ENCODE measurements at places on chromosomes 13 and 19.

DNA sequence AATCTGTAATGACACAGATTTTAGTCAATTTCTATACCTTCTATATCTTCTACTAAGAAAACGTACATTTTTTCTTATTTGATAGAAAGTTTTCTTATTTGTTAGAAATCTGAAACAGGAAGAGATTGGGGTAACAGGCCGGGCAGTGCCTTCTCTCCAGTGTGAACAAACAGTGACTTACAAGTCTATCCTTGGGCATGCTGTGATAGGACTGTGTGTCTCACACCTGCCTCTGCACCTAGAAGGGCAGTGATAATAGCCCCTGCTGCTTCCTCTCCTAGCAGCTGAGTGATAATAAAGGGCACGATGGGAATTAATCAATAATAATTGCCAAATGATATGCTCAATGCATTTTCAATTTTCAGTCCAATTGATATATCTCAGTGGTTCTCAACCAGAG, 1.4 kb downstream of the TMEM272 start:
- no peak for DNase-seq

- DNase-seq = no peak
These were observed 6.1 kb downstream of the IL4I1 start for GRCh38 chr19:49890349-49891311.

DNA sequence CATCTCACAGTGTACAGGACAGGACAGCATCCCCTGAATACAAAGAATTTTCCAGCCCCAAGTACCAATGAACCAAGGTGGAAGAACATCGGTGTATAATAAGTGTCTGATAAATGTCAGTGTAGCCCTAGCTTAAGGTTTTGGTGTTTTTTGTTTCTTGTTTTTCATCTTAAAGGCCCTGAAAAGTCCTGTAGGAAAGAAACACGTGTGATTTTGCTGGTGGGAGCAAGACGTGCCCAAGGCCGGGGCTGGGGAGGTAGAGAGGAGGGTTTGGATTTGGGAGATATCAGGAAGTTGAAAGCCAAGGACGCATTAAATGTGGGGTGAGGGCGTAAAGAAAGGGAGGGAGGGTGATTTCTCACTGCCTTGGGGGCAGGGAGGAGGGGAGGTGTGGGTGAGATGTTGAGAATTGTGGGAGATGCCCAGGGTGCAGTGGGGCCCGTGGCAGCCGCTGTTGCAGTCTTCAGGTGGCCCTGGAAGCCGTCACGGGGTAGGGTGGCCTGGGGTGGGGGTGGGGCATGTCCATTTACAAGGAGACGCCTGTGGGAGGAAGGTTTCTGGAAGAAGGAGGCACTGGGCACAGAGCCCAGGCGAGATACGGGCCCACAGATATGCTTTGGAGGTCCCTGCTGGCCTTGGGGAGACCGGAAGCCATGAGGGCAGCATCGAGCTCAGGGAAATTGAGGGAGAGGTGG, 6.7 kb downstream of the CAMSAP3 start:
- no peak for DNase-seq

- no peak for DNase-seq
These were observed 81.1 kb downstream of the STK24 start for GRCh38 chr13:98495627-98496478.

DNA sequence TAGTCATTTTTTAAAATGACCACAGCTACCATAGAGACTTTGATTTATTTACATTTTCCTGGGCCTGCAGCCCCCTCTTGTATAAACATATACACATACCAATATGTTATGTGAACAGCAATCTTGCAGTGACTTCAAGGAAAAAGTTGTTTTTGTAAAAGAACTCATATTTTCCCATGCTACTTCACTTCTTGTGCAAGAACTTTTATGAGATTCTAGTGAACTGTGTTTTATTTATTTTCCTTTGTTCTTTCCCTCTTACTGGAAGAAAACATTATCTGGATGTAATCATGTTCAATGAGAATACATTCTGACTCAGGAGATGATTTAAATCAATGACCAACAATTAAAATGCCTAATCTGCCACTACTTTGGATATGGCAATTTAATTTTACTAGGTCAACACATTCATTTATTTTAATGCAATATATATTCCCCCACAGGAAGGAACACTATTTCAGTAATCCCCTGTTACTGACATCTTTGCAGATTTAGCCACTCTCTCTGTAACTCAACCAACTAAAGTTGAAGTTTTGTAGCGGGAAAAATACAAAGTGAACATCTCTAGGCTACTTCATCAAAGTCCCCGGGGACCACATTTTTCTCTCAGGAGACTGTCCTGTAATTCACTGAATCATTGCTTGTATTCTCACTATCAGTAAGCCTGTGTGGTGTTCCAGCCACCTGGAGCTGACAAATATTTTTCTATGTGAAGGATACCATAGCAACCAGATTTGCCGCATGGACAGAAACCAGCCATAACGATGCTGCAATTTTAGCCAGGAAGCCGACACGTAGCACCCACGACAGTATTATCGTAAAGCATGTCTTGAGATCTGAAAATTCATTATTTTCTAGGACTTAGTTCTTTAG, 90.5 kb downstream of the STARD13 start:
- no peak for DNase-seq

GRCh38 chr19:2733930-2734588, 5.8 kb downstream of the SLC39A3 start:
- no peak for DNase-seq

- peak; percentile 27 for DNase-seq
These were observed 6.2 kb upstream of the CEACAM5 start for GRCh38 chr19:41702171-41702651.

DNA sequence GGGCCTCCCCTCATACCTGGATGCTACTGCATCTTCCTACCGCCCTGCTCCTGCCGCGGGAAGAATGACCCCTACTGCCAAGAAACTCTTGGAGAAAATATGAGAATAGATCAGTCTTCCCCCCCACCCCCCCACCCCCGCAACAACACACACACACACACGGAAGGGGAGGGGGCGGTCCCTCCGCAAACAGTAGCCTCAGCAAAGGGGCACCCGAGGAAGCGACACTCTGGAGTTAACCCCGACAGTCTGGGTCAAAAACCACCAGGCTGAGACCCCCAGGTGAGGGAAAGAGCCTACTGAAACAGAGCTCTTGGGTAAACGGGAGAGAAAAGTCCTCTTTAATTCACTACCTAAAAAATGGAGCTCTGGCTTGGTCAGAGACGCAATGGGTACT, 1.2 kb downstream of the MED26 start:
- no peak for DNase-seq

DNA sequence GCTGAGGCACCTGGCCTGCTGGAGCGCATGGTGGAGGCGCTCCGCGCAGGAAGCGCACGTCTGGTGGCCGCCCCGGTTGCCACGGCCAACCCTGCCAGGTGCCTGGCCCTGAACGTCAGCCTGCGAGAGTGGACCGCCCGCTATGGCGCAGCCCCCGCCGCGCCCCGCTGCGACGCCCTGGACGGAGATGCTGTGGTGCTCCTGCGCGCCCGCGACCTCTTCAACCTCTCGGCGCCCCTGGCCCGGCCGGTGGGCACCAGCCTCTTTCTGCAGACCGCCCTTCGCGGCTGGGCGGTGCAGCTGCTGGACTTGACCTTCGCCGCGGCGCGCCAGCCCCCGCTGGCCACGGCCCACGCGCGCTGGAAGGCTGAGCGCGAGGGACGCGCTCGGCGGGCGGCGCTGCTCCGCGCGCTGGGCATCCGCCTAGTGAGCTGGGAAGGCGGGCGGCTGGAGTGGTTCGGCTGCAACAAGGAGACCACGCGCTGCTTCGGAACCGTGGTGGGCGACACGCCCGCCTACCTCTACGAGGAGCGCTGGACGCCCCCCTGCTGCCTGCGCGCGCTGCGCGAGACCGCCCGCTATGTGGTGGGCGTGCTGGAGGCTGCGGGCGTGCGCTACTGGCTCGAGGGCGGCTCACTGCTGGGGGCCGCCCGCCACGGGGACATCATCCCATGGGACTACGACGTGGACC, 9.7 kb upstream of the STRN4 start:
- no peak for DNase-seq

GRCh38 chr19:38674388-38675171, 27.1 kb downstream of the ACTN4 start:
- no peak for DNase-seq

- DNase-seq = no peak
These were observed 55.9 kb upstream of the SPACA7 start for GRCh38 chr13:112320303-112320702.

- DNase-seq = no peak
These were observed 1673.2 kb upstream of the PRR20A start for GRCh38 chr13:55467476-55467875.

DNA sequence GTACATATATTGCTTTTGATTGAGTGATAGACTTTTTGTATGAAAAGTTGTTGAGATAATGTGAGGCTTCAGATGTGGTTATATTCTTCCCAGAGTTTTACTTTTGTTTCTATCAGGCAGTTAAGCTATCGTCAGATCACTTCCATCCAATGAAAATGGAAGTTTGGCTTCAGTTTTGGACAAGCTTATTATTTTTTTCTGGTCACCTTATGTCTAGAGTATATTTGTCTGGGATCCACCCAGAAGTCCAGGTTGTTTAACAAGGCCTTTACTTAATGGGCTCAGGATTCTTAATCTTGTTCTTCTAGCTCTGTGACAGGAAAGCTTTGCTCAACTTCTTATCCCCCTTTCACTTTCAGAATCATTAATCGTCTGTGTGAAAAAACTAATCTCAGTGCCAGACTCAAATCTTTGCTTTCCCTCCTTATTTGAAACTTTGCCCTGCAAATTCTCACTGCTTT, 150.9 kb downstream of the PDS5B start:
- no peak for DNase-seq

GRCh38 chr13:37923236-37923635, 53.7 kb upstream of the TRPC4 start:
- no peak for DNase-seq

DNA sequence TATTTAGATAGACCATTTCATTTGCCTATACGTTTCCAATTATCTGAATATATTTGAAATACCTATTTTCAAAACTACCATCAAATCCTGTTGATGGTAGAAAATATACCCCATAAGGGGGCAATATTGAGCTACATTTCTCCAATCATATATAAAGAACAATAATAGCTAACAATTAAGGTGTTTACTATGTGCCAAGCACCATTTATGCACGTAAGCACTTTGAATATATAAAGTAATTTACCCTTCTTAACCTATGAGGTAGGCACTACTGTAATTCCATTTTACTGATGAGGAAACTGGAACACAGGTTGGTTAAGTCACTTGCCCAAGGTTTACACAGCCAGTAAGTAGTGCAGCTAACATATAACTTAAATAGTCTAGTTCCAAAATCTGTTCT, 79.2 kb downstream of the UBL3 start:
- DNase-seq = no peak

- DNase-seq = no peak
These were observed 103.8 kb downstream of the TNFRSF19 start for GRCh38 chr13:23673867-23674605.

- no peak for DNase-seq
These were observed 147.1 kb upstream of the SLITRK1 start for GRCh38 chr13:84029396-84029795.

GRCh38 chr13:27293873-27294515, 23.4 kb downstream of the RASL11A start:
- DNase-seq = no peak

DNA sequence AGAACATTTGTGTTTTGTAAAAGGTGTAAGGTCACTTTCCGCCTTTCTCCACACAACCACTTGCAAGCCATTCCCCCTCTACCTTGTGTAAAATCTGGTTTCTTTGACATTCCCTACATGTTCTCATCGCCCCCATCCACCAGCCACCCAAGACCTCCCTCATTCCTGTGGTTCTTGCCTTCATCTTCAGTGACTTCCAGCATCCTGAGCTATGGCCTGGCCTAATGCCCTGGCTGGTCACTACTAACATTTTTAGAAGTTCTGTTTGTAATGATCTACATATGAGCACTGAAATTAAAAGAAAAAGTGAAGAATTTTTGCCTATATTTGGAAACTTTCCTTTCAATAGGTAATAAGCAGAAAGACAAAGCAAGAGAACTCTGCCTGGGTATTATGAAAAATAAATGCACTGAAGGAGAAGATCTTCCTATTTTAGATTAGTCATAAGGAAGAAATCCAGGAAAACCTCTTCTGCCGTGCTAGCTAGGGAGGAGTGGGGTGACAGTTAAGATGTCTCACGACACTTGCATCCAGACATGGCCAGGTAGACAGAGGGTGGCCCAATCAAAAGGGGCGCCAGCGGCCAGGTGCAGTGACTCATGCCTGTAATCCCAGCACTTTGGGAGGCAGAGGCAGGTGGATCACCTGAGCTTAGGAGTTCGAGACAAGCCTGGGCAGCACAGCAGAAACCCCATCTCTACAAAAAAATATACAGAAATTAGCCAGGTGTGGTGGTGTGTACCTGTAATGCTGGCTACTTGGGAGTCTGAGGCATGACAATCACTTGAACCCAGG, 28.1 kb upstream of the MPHOSPH8 start:
- no peak for DNase-seq

DNA sequence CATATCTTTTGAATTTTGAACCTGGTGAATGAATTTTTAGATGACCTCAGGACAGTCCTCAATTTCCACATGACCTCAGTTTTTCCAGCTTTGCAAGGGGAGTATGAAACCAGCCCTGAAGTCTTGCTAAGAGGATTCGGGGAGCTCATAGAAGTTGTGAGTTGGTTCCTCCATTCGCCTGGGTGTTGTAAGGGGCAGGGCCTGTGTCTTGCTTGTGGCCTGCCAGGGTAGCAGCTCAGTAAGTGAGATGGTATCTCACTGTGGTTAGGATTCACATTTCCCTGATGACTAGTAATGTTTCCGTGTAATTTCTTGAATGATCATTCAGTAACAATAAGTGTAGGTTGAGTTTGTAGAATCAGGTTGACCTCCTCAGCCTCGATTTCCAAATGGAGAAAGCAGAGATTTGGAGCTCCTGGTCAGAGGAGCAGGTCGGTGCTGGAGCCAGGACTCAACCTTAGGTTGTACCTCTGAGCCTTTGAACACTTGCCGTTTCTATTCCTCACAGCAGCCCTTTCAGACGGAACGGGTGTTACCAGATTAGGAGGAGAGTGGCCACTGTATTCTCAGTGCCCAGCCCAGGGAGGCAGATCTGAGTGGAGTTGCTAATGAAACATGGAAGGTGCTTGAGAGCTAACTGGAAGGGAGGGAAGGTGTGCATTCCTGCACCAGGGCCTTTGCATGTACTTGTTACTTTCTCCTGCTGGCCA, 14.6 kb downstream of the NACC1 start:
- DNase-seq = no peak

DNA sequence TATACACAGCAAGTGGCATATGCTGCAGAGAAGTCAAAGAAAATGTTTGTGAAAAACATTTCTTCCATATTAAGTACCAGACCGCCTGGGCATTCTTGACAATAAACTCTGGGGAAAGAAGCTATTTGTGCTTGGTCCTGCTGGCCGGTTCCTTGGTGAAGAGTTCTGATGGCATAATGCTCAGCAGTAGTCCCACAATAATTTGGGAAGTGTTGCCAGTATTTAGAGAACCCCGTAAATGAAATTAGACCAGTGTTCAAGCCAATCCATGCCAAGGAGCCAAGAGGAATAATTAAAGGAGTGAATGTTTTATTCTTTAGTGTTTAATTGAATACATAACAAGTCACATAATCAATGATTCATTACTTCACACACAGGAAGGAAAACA, 6.3 kb downstream of the KCTD12 start:
- DNase-seq = no peak

Data from HS-27A (cell line).